HT1080 (cell line): ENCODE measurements at places on chromosomes 16 and 17. TPM values are rescaled to one million over a fixed set of nuclear protein-coding genes. Genes with fewer than 3 reads are reported as not detected.
A peak's percentile ranks its signal among the peaks of the same experiment; 100 is the strongest.

DNA sequence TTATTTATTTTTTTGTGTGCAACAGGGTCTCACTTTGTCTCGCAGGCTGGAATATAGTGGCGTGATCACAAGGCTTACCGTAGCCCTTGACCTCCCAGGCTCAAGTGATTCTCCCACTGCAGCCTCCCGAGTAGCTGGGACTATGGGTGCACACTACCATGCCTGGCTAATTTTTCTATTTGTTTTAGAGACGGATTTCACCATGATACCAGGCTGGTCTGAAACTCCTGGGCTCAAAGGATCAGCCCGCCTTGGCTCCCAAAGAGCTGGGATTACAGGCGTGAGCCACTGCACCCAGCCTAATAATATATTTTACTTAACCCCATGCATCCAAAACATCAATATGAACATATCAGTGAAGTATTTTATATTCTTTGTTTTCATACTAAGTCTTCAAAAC, 2.0 kb downstream of the CCDC200 start:
- DNase-seq = no peak

DNA sequence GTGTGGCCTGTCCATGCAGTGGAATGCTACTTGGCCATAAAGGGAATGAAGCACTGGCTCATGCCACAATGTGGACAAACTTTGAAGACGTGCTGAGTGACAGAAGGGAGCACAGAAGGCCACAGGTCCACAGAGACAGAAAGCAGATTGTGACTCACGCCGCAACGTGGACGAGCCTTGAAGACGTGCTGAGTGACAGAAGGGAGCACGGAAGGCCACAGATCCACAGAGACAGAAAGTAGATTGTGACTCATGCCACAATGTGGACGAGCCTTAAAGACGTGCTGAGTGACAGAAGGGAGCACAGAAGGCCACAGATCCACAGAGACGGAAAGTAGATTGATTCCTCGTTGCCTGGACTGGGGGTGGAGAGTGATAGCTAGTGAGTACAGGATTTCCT, 19.2 kb downstream of the ZC3H18 start:
- no peak for DNase-seq

The CCP110 gene
- total RNA-seq = 12.8 and 17.4 TPM in 2 replicates

- no peak for DNase-seq
Measured at GRCh38 chr17:29557085-29557738, 9.6 kb downstream of the ABHD15 start.

GRCh38 chr16:84647828-84648594, at the start of gene KLHL36:
TSS of gene KLHL36 (plus strand) at chr16:84648511. CDS start at chr16:84650868, 2,357 bp downstream.
- DNase-seq = no peak

The RAMP2 gene
- total RNA-seq = 0.40 and 1.4 TPM in 2 replicates

DNA sequence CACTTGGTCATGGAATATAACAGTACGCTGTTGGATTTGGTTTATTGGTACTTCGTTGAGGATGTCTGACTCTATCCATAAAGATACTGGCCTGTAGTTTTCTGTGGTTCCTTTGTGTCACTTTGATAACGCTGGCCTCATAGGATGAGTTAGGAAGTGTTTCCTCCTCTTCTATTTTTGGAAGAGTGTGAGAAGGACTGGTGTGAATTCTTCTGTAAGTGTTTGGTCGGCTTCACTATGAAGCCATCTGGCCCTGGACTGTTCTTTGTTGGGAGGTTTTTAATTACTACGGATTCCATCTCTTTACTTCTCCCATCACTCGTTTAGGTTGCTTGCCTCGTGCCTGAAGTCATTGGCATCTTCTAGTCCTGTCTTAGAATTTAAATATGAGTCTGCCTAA, 117.3 kb downstream of the OR1D5 start:
- DNase-seq = no peak

GRCh38 chr17:72388765-72389473, 268.1 kb downstream of the SOX9 start:
- DNase-seq = peak; percentile 99

- DNase-seq = no peak
Measured at GRCh38 chr16:9308356-9308801, 216.9 kb downstream of the HAPSTR1 start.

GRCh38 chr17:56917559-56918296, 3.9 kb upstream of the TRIM25 start:
- DNase-seq = no peak

DNA sequence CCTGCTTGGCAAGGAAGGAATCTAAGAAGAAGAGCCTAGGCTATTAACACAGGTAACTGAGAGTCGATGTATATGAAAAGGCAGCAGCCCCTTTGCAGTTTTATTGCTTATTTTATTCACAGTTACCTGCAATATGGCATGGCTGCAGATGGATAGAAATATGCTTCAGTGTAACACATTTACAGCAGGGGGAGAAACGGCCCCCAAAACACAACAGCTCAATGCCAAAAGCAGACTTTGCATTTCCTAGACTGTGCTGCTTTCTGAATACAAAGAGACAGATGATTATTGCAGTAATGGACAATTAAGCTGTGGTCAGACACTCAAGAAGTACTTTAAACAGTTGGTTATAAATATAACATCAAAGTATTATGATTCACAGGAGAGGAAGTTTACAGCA, 108.0 kb upstream of the CDH13 start:
- DNase-seq = no peak

DNA sequence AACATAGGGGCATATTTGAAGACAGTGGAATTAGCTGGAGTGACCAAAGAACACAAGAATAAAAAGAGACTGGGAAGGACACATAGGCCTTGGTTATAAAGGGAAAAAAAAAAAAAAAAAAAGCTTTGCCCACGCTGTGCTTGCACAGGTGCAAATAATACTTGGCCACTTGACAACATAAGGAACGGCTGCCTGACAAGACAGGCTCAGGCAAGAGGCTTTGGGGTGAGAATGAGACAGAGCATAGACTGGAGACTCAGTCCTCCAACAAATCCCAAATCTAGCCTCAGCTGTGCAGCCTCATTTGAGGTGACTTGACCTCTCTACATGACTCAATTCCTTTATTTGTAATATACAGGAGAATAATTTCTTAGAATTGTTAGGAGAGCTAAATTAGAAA, 332.8 kb upstream of the DYNLRB2 start:
- DNase-seq = no peak

- DNase-seq = no peak
Measured at GRCh38 chr16:55577887-55578286, 11.4 kb downstream of the CAPNS2 start.
